Natural killer cell treated with Interleukin-12 subunit alpha and Interleukin-12 subunit beta and Interleukin-15 and Interleukin-18, amount 100 ng/mL, for 72 hours (primary cell): ENCODE measurements at places on chromosomes 11 and 22. TPM values are rescaled to one million over a fixed set of nuclear protein-coding genes. Genes with fewer than 3 reads are reported as not detected.

Gene ANO1
- not detected for total RNA-seq

Gene LDHA
- 958 TPM for total RNA-seq

Gene HBG2
- total RNA-seq, result not detected

Gene KCTD14
- total RNA-seq, result 0.29 TPM

Gene NAALAD2
- not detected for total RNA-seq

Gene C2CD2L
- 37.9 TPM for total RNA-seq

Gene SYT13
- total RNA-seq, result not detected

Gene PAX6
- total RNA-seq, result not detected

Gene P2RX6
- not detected for total RNA-seq

Gene C22orf42
- not detected for total RNA-seq

Gene KRTAP5-8
- not detected for total RNA-seq

- no peak for DNase-seq
These were observed 32.6 kb upstream of the CHKA start for GRCh38 chr11:68153742-68154141.

DNA sequence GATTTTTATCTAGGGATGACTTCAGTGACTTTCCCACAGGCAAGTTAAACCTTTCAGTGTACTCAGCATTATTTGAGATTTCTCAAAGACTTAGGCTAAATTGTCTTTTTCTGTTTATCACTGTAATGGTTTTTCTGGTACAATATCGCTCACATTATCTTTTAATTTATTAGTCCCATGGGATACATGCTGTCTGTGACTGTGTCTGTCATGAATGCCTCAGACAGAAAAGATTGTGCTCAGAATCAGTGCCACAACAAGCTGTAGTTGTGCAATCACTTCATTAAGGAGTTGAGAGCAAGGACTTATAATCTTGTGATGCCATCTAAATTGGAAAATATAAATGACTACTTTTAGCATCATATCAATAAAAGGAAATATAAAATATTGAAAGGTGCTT is 2374.2 kb upstream of the RAG2 start:
- DNase-seq, result no peak

DNA sequence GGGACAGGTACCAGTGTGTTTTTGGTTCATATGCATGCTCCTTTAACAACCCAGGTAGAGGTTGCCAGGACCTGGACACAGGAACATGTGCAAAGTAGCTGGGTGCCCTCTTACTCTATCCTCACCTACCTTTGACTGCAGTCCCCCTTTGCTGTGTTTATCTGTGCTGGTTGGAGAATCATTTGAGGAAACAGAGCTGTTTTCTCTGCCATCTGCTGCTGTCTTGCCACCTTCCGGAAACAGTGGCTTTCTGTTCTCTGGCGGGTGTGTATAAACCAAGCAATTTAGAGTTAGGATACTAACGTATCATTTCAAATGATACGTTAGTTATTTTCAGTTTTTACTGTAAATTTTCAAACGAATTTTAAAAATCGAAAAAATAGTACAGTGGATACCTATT is 171.9 kb upstream of the TTC12 start:
- no peak for DNase-seq

- DNase-seq, result no peak
These were observed 60.3 kb upstream of the POU2AF2 start for GRCh38 chr11:111185266-111185665.

DNA sequence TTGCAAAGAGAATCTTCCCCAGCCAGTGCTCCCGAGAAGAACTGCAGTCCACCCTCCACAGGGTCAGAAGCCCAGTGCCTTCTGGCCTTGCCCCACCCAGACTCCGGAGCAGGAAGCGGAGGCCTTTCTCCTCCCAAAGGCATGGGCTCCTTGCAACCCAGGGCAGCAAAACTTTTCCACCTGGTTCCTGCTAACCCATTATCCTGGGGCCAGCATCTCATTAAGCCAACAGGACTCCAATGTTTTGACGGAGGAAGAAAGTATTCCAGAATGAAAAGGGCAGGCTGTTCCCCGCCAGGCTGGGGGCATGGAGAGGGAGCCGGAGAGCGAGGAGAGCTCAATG is 88.1 kb downstream of the RTL6 start:
- DNase-seq, result no peak

DNA sequence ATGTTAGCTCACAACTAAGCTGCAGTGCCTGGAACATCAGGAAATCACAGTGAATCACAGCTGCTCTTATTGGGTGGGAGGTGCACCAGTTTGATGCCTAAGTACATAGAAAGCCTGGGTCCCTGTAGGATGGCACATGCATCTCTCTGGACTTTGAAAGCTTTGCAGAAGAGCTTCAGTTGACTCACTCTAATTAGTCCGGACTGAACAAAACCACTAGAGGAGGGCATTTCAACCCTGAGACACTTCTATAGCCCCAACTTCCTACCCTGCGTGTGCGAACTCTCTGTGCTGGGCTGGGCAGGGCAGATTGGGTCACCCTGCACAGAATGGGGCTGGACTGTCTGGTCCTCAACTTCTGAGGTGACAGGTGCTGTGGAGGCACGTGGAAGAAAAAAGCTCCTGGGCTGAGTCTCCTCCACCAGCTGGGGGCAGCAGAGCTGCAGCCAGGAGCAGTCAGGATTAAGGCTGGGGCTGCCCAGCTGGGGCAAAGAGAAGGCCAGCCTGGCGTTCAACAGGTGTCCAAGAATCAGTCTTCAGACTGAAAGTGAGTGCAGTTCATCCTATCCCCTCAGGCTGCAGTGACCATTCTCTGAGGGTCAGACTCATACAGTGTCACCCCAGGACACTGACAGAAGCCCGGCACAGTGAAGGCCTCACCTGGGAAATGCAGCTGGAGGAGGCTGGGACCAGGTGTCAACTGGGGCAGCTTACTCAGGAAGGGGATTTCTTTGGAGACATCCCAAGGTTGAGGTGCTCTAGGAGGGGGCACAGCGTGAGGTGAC is 22.1 kb downstream of the GGTLC2 start:
- DNase-seq, result no peak

DNA sequence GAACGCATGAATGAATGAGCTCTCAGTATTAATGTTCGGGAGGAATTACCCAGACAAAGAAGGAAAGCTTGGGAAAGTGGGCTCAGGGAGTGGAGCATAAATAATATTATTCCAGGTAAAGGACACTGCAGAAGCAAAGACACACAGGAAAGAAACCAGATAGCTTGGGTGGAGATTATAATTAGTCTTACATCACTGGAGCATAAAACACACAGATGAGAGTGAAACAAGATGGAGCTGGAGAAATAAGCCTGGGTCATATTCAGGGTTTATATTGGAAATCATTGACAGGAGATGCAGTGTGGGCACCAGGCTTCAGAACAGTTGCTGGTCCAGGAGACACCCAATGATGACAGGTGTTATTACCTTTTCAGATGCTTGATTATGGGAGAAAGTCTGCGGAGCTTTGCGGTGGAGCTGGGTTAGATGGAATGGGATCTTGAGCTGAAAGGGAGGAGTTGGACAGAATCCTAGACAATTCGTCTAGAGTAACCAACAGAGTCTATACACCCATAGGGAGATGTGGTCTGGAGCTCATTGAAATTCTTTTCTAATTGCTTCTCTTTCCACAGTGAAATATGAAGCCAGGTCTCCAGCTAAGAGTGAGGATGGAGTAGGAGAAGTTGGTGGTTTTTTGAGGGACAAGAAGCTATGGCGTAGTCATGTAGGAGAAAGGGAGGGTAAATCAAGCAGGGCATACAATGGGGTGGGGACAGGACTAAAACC is 227.2 kb downstream of the FAM76B start:
- no peak for DNase-seq

DNA sequence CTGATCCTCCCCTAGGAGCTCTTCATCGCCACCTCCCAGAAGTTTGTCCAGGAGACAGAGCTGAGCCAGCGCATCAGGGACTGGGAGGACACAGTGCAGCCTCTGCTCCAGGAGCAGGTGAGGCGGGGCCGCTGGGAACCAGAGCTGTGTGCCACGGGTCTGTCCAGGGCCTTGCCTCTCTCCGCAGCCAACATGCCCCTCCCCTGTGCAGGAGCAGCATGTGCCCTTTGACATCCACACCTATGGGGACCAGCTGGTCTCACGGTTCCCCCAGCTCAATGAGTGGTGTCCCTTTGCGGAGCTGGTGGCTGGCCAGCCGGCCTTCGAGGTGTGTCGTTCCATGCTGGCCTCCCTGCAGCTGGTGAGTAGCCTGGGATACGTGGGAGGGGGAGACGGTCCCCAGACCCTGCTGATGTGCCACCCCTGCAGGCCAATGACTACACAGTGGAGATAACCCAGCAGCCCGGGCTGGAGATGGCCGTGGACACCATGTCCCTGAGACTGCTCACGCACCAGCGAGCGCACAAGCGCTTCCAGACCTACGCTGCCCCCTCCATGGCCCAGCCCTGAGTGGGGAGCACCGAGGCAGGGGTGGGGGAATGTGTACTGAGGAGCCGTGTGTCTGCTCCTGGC is 2.5 kb downstream of the SCO2 start:
- no peak for DNase-seq

DNA sequence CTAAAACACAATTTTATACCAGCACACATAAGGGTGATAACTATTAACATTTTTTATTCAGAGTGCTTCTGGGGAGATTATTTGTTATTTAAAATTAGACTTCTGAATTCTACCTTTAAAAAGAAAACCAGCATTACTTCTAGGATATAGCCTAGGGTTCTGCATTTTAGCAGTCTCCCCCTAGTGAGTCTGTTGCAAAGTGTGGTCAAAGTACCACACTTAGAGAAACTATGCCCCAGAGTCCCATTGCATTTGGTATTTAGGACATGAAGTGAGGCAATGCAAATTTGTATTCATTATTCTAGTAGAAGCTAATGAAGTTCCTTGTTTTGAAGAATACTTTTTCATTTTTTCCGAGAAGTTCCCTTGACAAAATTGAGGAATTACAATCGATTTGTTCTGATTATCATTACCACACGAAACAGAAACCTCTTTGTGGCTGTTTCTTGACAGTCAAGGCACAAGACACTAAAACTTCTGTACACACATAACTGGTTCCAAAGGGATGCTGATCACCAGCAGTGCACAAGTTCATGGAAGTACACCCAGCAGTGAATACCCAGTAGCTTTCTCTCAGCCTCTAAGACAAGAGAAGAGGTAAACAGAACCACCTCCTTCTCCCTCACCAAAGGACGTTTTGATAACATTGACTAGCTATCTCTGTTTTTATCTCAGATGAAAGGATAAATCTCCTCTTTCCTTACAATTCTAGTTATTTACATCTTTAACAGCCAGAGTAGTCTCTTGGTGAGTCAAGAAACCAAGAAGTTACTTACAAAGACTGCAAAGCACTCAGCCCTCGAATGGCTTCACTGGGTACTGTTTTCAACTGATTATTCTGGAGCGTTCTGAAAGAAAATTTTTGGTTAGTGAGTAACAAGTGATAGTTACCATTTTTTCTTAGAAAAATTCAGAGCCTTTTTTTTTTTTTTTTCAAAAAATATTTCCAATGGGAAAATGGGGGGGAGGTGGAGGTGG is 27.6 kb upstream of the CCDC34 start:
- DNase-seq, result no peak

GRCh38 chr11:83520849-83521248 is 234.7 kb upstream of the CCDC90B start:
- DNase-seq, result no peak

- DNase-seq, result no peak
These were observed 81.1 kb upstream of the MYOD1 start for GRCh38 chr11:17638311-17638710.

- no peak for DNase-seq
These were observed 476 bp upstream of the BARX2 start for GRCh38 chr11:129374993-129375750.

- DNase-seq, result no peak
These were observed 6.5 kb upstream of the CLDN5 start for GRCh38 chr22:19530751-19531150.

DNA sequence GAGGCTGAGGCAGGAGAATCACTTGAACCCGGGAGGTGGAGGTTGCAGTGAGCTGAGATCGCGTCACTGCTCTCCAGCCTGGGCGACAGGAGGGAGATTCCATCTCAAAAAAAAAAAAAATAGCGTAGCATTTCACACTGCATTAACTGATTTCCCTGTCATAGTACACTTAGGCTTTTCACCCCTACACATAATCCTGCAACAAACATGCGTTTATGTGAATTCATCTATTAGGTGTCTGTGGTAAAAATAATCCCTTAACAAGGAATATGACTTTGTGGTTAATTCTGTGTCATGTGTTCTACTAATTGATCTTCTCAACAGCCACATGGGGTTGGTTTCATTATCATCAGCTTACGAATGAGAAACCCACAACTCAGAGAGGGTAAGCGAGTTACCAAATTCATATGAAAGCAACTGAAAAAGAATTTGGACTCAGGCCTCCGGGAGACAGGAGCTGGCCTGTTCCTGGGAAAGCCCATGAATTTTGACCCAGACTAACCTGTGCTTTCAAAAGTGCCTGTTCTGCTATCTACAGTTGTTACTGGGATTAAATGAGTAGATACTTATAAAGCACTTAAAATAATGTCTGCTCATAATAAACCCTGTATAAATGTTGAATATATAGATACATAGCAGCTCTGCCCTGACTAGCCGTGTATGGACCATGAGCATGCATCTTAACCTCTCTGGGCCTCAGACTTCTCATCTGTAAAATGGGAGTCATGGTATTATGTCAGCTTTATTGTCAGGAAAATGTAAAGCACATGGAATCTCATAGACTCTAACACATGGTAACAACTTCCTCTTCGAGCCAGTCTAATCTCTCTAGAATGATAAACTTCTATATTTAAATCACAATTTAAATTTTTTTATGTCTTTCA is 36.6 kb downstream of the KCNJ1 start:
- DNase-seq, result no peak

DNA sequence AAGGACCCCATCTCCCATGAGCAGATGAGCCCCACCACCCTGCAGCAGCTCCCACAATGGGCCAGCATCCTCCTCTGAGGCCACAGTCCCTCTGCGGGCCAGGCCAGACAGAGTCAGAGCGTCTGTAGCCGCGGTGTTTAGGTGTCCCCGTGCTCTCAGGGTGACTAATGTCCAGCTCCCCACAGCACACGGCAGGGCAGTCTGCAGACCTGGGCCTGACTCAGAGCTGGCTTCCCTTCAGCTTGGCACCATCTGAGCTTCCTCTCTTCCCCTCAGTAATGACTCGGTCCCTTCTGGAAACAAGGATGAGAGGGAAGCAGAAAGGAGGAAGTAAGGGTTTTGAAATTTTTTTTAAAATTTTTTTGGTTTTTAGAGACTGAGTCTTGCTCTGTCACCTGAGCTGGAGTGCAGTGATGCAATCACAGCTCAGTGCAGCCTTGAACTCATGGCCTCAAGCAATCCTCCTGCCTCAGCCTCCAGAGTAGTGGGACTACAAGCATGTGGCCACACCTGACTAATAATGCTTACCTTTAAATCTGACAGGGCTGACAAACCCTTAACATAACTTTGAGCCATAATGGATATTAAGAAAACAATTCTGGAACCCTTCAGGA is 28.5 kb downstream of the LRRC74B start:
- no peak for DNase-seq

GRCh38 chr11:20070459-20070858 is 89.8 kb downstream of the DBX1 start:
- no peak for DNase-seq

DNA sequence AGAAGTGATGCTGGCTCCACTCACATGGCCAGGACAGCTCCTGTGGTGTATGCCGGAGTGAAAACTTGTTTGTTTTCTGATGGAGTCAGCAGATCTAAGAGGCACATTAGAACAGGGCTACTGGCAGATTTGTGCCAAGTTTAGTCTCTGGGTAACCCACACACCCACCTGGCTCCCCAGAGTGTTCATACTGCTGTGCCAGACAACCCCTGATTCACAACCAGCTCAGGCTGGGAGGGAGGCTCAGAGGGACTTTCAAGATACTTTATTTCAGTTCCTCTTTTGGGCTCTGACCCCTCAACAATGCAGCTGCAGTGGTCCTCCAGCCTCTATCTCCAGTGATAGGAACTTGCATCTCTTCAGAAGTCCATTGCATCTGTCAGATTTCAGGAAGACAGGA is 8.5 kb downstream of the NTM start:
- no peak for DNase-seq
